ENCODE measurements at places on chromosomes 13 and 19.

DNA sequence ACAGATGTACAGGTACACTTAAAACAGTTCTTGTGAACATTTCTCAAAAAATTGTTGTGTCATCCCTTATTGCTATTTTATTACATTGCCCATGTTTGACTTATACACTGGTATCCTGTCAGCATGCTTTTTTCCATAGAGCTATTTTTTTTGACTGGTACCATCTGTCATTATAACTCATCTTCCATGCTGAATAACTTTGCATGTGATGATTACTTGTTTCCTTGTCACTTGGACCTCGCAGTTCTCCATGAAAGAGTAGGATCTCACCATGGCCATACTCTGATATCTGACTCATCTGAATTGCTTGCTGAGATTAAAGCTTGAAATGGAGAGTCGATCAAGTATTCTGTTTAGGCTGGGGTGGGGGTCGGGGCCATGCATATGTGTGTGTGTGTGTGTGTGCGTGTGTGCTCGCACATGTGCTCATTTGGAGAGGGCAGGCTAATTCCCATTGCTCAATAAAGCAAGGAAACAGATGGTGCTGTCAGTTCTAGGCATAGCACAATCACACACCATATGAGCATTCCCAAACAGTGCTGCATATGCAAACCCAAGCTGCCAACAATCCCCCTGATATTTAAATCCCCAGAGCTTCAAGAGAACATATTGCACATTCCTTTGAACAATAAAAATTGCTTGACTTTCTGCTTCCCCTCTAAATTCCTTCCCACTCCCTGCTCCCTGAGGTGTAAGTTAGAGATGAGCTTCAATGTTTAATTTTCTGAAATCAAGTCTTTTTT, 62.9 kb downstream of the NHLRC3 start:
- no peak for DNase-seq

- DNase-seq = no peak
These were observed 47.0 kb upstream of the C13orf46 start for GRCh38 chr13:114020750-114021463.

GRCh38 chr13:25732111-25732865, 319.5 kb downstream of the SHISA2 start:
- DNase-seq = no peak

GRCh38 chr19:46189971-46190888, 39.3 kb upstream of the IGFL1 start:
- no peak for DNase-seq

Data from HT-29 (cell line).